ENCODE measurements at places on chromosomes 16 and 17. TPM values are rescaled to one million over a fixed set of nuclear protein-coding genes. Genes with fewer than 3 reads are reported as not detected.

- H3K36me3 ChIP-seq, result no peaks in the 10 kb centered on the region
- H3K4me1 ChIP-seq, result no peaks in the 10 kb centered on the region
- no peaks in the 10 kb centered on the region for H3K27me3 ChIP-seq
- DNase-seq, result peak; percentile 32
- no peak overlapping the region for H3K4me3 ChIP-seq
- H3K27ac ChIP-seq, result no peak overlapping the region
Observed at GRCh38 chr17:164303-165235, 16.9 kb downstream of the DOC2B start.

- H3K4me1 ChIP-seq, result peaks cover 32% of the 10 kb centered on the region
- H3K27me3 ChIP-seq, result peaks cover 4% of the 10 kb centered on the region
- DNase-seq, result no peak
- H3K4me3 ChIP-seq, result peak overlapping the region; percentile 87
- H3K27ac ChIP-seq, result no peak overlapping the region
- peaks cover 8% of the 10 kb centered on the region for H3K36me3 ChIP-seq
Observed at GRCh38 chr17:42537156-42537805, 1.2 kb downstream of the NAGLU start.

DNA sequence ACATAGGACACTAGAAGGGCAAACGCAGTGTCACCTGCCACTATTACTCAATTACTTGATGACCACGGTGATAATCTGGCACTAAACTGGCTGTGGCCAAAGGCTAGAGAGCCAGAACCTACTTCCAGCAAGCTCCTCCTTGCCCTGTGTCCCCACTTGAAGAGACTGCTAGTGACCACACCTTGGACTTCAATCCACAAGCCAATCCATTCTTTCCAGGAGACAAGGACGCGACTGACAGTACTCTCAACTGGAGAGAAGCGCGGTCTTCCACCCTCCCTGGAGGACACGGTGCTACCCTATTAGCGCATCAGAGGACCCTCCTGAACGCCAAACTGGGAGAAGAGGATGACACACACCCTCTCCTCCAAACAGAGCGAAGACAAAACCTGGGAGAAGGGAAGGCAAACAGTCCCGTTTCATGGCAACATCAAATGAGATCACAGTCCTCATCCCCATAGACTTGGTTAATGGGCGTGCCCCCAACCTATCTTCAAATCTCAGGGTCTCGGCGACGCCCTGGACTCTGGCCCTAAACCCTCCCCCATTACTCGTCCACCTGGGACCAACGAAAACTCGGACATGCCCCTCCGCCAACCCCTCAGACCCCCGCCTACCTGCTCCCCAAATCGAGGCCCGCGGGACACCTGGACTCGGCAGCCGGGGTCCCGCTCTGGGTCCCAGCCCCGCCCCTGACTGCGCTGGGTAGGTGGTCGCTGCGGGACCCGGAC lies 508 bp downstream of the FLCN start:
- peaks cover 36% of the 10 kb centered on the region for H3K4me1 ChIP-seq
- H3K27me3 ChIP-seq, result no peaks in the 10 kb centered on the region
- DNase-seq, result no peak

CMTM2 gene
- 0.36 TPM for total RNA-seq

ANKS3 gene
- 11.7 TPM for total RNA-seq

LRRC36 gene
- total RNA-seq, result 1.00 TPM

- no peak overlapping the region for H3K4me3 ChIP-seq
- H3K36me3 ChIP-seq, result peaks cover 4% of the 10 kb centered on the region
- no peak for DNase-seq
- peaks cover 2% of the 10 kb centered on the region for H3K27me3 ChIP-seq
- H3K27ac ChIP-seq, result no peak overlapping the region
- no peaks in the 10 kb centered on the region for H3K4me1 ChIP-seq
Observed at GRCh38 chr16:75181630-75182029, 25.3 kb downstream of the CTRB2 start.

DNA sequence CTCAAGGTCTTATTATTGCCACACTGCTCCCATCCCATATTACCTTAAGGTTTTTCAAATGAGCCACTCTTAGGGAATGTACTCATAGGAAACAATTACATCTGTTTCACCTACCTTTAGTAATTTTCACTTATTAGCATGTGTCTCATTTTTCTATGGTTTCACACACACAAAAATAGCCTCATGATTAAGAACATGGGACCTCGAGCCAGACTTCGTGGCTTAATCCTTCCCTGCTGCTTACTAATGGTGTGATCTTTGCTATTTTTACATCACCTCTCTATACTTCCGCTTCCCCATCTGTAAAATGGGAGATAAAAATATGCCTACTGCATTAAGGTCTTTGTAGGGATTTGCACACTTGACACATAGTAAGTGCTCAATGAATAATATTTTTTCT lies 38.5 kb downstream of the OTOA start:
- H3K4me3 ChIP-seq, result no peak overlapping the region
- no peaks in the 10 kb centered on the region for H3K4me1 ChIP-seq
- no peaks in the 10 kb centered on the region for H3K36me3 ChIP-seq
- no peak for DNase-seq

DNA sequence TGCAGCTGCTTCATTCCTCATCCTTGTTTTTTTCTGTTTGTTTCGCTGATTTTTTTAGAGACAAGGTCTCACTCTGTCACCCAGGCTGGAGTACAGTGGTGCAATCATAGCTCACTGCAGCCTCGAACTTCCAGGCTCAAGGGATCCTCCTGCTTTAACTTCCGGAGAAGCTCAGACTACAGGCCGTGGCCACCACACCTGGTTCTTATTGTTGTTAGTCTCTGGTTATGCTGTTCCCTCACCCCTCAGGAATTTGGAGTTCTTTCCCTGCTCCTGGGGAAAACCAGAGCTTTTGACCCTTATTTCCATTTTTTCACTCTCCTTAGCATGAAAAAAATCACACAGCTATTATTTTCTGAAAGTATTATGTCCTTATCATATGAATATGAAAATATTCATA lies 1.8 kb downstream of the ODF4 start:
- H3K27ac ChIP-seq, result no peak overlapping the region
- no peak for DNase-seq
- no peaks in the 10 kb centered on the region for H3K36me3 ChIP-seq

GRCh38 chr17:58605470-58605869 lies 86.4 kb downstream of the TEX14 start:
- peak; percentile 45 for DNase-seq
- H3K27ac ChIP-seq, result peak overlapping the region; percentile 30
- H3K4me3 ChIP-seq, result no peak overlapping the region
- H3K4me1 ChIP-seq, result peaks cover 8% of the 10 kb centered on the region
- H3K27me3 ChIP-seq, result no peaks in the 10 kb centered on the region

- no peak overlapping the region for H3K4me3 ChIP-seq
- no peak for DNase-seq
- no peaks in the 10 kb centered on the region for H3K27me3 ChIP-seq
- no peak overlapping the region for H3K27ac ChIP-seq
- no peaks in the 10 kb centered on the region for H3K36me3 ChIP-seq
- no peaks in the 10 kb centered on the region for H3K4me1 ChIP-seq
Observed at GRCh38 chr16:12482455-12483220, 321.0 kb downstream of the CPPED1 start.

CIBAR2 gene
- not detected for total RNA-seq

DNA sequence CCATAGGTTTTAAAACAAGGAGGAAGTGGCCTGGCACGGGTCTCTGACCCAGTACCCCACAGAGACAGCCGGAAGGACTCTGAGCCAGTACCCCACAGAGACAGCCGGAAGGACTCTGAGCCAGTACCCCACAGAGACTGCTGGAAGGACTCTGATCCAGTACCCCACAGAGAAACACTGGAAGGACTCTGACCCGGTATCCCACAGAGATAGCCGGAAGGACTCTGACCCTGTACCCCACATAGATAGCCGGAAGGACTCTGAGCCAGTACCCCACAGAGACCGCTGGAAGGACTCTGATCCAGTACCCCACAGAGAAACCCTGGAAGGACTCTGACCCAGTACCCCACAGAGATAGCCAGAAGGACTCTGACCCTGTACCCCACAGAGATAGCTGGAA lies 49.0 kb downstream of the TRARG1 start:
- H3K4me3 ChIP-seq, result no peak overlapping the region
- H3K27me3 ChIP-seq, result no peaks in the 10 kb centered on the region
- no peak overlapping the region for H3K27ac ChIP-seq
- peaks cover 11% of the 10 kb centered on the region for H3K4me1 ChIP-seq
- no peak for DNase-seq
- H3K36me3 ChIP-seq, result no peaks in the 10 kb centered on the region

- no peak for DNase-seq
- no peak overlapping the region for H3K27ac ChIP-seq
- H3K27me3 ChIP-seq, result no peaks in the 10 kb centered on the region
- H3K4me3 ChIP-seq, result no peak overlapping the region
Observed at GRCh38 chr17:62147284-62147683, 82.2 kb upstream of the MED13 start.

HOXB5 gene
- total RNA-seq, result not detected

- no peak overlapping the region for H3K4me3 ChIP-seq
- no peak for DNase-seq
- H3K36me3 ChIP-seq, result peaks cover 14% of the 10 kb centered on the region
- no peak overlapping the region for H3K27ac ChIP-seq
Observed at GRCh38 chr17:44174427-44174826, 3.9 kb downstream of the ASB16 start.

GRCh38 chr17:58267347-58268324 lies 13.1 kb downstream of the MPO start:
- H3K4me3 ChIP-seq, result no peak overlapping the region
- no peak for DNase-seq
- no peaks in the 10 kb centered on the region for H3K4me1 ChIP-seq
- H3K36me3 ChIP-seq, result no peaks in the 10 kb centered on the region

- H3K4me3 ChIP-seq, result no peak overlapping the region
- DNase-seq, result no peak
- peaks cover 2% of the 10 kb centered on the region for H3K4me1 ChIP-seq
- H3K36me3 ChIP-seq, result no peaks in the 10 kb centered on the region
Observed at GRCh38 chr16:18932243-18932987, 6.2 kb upstream of the SMG1 start.

TBC1D28 gene
- not detected for total RNA-seq

RAB37 gene
- 6.5 TPM for total RNA-seq

DNA sequence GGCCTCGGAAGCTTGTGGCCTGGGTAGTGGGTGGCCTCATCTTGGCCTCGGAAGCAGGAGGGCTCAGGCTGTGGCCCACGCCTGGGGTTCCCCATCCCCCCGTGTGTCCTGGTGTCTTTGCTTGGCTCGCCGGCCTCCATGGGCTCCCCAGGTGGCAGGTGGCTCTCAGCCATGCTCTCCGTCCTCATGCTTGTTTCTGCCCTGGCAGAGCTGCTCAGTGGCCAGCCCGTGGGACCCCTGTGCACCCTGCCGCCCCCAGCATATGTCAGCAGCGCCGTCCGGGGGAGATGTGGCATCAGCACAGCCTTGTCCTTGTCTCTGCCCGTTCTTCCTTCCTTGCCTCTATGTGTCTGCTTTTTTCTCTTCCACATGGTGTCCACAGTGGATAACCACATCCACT lies 38.5 kb downstream of the TBCD start:
- no peaks in the 10 kb centered on the region for H3K27me3 ChIP-seq
- H3K36me3 ChIP-seq, result peaks cover 5% of the 10 kb centered on the region

DNA sequence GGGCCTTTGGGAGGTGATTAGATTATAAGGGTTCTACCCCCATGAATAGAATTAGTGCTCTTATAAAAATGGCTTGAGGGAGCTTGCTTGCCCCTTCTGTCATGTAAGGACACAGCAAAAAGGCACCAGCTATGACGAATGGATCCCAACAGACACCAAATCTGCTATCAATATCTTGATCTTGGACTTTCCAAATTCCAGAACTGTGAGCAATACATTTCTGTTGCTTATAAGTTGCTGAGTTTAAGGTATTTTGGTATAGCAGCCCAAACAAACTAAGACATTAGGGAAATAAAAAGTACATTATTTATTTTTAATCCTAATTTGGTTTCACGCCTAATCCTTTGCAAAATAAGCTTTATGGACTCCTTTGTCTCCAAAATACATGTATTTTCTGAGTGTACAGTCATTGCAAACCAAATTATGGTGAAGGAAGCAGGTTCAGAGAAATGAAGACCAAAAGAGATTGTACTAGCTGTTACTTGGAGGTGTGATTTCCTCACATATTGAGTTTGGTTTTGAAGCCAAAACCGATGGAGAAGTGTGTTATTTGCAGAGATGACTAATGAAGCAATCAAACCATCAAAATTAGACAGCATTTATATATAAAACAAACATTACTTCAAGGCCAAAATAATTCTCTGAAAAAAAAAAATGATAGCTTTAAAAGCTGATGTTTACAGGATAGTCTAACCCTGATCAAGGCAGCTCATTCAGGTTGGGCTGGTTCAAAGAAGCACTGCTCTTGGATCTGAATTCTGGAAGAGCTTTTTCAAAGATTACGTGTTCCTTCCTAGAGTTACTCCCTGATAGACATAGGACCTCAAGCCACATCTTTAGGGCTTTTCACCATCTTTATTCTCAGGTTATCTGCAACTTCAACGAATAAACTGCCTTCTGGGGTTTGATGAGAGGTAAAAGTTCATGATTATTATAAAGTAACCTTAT lies 71.6 kb downstream of the MYO1D start:
- H3K4me3 ChIP-seq, result no peak overlapping the region
- H3K4me1 ChIP-seq, result peaks cover 8% of the 10 kb centered on the region
- H3K27me3 ChIP-seq, result peaks cover 1% of the 10 kb centered on the region
- no peaks in the 10 kb centered on the region for H3K36me3 ChIP-seq
- no peak overlapping the region for H3K27ac ChIP-seq

DNA sequence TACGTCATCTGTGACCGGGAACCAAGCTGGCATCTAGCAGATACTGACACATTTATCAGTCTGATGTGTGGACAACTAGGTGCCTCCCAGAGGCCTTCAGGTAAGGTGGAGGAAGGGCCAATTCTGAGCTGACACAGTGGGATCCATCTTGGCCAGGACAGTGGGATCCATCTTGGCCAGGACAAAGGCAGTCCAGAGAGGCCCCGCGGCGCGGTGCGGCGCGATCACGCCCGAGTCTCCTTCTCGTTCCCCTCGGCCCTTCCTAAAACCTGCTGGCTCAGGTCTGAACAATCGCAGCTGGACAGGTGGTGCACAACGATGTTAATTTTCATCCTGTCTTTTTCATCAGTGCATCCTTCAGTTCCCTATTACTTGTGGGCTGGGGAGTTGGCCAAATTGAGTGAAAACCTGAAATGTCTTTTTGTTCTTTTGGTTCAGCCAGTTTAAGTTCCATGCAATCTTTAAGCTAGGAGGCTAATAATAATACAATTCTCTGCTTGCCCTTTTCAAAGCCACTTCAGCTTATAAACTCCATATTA lies 486 bp upstream of the WSB1 start:
- H3K4me3 ChIP-seq, result peak overlapping the region; percentile 99
- H3K27me3 ChIP-seq, result no peaks in the 10 kb centered on the region
- peak; percentile 22 for DNase-seq
- H3K4me1 ChIP-seq, result peaks cover 35% of the 10 kb centered on the region
- H3K36me3 ChIP-seq, result peaks cover 15% of the 10 kb centered on the region
- H3K27ac ChIP-seq, result peak overlapping the region; percentile 100

TMEM98 gene
- 2.2 TPM for total RNA-seq

GRCh38 chr16:30086291-30087140 lies 5.2 kb downstream of the TBX6 start:
- no peak overlapping the region for H3K27ac ChIP-seq
- no peaks in the 10 kb centered on the region for H3K27me3 ChIP-seq
- peaks cover 27% of the 10 kb centered on the region for H3K36me3 ChIP-seq
- no peak overlapping the region for H3K4me3 ChIP-seq
- H3K4me1 ChIP-seq, result peaks cover 9% of the 10 kb centered on the region
- no peak for DNase-seq

Data from activated CD4-positive, alpha-beta memory T cell treated with anti-CD3 and anti-CD28 coated beads for 36 hours (primary cell).